ENCODE measurements at places on chromosomes 2 and 18.

DNA sequence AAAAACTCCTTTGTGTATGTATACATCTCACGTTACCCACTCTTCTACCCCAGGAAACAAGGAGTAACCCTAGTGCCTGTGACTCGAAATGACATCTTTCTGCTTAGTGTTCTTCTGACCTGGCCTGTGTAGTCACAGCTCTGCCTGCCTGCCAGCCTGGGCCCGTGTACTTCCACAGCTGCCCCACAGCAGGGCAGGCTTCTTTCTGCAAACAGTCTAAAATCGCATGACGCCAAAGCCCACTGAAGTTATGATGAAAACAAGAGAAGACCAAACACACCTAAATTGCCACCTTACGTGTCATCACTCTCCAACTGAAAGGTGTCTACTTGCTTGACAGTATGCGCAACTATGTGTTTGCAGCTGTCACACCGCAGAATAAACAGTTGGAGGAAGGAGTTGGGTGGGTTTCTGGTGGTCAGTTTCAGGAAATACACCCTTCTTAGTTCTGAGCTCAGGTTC, 1.5 kb downstream of the GAREM1 start:
- peaks cover 2% of the 10 kb centered on the region for H3K36me3 ChIP-seq
- H3K4me1 ChIP-seq = peaks cover 24% of the 10 kb centered on the region
- H3K27me3 ChIP-seq = peaks cover 51% of the 10 kb centered on the region
- H3K27ac ChIP-seq = no peak overlapping the region
- H3K4me3 ChIP-seq = peak overlapping the region; percentile 89

- H3K27me3 ChIP-seq = no peaks in the 10 kb centered on the region
- no peak for DNase-seq
- no peaks in the 10 kb centered on the region for H3K36me3 ChIP-seq
- peaks cover 34% of the 10 kb centered on the region for H3K4me1 ChIP-seq
These were observed 1.9 kb downstream of the DNMT3A start for GRCh38 chr2:25339791-25340180.

GRCh38 chr2:107001551-107001950, 115.6 kb upstream of the ST6GAL2 start:
- no peaks in the 10 kb centered on the region for H3K36me3 ChIP-seq
- H3K27ac ChIP-seq = no peak overlapping the region
- DNase-seq = no peak
- no peaks in the 10 kb centered on the region for H3K27me3 ChIP-seq

DNA sequence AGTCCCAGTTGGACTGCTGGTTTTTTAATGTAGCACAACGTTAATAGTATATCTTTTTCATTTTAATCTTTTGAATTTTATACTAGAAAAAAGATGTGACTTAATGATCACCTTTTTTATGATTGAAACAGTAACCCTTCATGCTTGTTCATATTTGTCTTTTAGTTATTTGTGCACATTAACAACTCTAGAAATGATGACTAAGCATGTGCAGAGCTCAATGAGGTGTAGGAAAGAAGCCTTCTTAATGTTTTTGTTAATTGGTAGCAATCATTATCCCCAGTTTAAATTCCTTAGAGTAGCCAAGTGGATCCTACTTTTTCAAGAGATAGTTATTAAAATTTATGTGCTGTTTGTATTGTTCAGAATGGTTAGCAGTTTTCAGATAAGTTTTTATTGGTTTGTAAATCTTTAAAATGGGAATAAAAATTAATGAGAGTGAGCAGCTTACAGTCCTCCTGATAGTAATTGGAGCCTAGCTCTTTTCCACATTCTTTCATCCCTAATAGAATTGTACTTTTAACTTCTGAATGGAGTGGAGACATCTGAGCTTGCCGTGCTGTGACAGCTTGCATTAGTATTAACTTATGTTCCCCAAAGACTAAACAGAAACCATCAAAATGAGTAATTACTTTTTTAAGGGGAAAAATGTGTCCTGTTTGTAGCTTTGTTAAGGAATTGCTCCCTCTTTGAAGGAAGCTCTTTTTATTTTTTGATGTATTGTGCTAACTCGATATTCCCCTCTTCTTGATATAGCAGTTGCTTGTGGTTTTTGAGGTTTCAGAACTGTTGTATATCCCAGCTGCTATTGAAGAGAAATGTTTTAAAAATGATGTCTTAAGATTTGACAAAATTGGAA, 17.3 kb downstream of the PIK3C3 start:
- peaks cover 25% of the 10 kb centered on the region for H3K4me1 ChIP-seq

DNA sequence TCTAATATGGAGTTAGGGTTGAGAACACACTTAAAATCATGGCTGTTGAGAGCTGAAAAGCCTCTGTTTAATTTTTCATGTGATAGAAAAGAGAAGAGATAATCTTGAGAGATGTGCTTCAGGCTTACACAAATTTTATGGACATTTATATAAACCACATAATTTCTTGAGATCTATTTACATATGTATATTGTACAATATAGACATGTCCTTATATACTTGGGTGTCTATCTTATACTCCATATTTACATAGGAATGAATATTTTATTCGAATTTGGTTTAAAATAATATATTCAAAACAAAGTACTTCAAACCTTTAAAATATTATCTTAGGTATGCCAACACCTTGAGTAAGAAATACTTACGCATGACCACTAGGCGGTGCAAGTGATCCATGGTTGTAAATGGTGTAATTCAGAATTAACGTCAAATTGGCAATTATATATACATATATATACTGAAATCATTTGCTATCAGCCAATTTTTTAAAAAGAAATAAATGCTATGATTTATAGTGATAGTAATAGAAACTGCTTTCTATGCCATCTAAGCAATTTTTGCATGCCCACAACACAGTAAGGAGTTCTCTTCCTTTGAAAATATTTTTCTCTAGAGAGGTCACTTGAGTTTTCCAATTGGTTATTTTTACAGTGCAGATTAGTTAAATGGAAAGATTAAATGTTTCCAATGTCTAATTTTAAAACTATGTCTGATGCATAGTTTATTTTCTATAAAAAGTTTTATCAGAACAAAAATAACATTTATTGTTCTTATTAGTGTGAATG, 37.6 kb upstream of the SPAG16 start:
- peak; percentile 33 for DNase-seq
- no peak overlapping the region for H3K27ac ChIP-seq
- H3K36me3 ChIP-seq = no peaks in the 10 kb centered on the region
- peaks cover 39% of the 10 kb centered on the region for H3K27me3 ChIP-seq

DNA sequence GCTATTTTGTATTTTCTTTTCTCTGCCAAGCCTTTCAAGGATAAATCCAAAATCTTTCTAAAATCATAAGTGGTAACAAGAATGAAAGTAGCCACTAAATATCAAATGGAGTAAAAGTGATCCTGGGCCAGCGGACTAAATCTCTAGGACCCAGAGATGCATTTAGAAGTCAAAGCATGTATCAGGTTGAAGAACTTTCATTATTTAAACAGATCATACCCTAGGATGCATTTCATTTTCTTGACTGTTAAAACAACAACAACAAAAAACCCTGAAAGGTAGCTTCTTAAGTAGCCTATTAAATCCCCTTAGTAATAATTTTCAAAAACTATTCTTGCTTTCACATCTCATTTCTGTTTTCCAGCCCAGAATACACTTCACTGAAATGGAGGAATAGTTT, 4.8 kb upstream of the POU3F3 start:
- H3K4me3 ChIP-seq = no peak overlapping the region
- no peak for DNase-seq
- peaks cover 15% of the 10 kb centered on the region for H3K4me1 ChIP-seq
- H3K27ac ChIP-seq = no peak overlapping the region
- peaks cover 7% of the 10 kb centered on the region for H3K36me3 ChIP-seq

- no peaks in the 10 kb centered on the region for H3K27me3 ChIP-seq
- H3K4me3 ChIP-seq = no peak overlapping the region
- no peak for DNase-seq
- no peaks in the 10 kb centered on the region for H3K36me3 ChIP-seq
These were observed 447.2 kb upstream of the SPHKAP start for GRCh38 chr2:228628682-228629081.

DNA sequence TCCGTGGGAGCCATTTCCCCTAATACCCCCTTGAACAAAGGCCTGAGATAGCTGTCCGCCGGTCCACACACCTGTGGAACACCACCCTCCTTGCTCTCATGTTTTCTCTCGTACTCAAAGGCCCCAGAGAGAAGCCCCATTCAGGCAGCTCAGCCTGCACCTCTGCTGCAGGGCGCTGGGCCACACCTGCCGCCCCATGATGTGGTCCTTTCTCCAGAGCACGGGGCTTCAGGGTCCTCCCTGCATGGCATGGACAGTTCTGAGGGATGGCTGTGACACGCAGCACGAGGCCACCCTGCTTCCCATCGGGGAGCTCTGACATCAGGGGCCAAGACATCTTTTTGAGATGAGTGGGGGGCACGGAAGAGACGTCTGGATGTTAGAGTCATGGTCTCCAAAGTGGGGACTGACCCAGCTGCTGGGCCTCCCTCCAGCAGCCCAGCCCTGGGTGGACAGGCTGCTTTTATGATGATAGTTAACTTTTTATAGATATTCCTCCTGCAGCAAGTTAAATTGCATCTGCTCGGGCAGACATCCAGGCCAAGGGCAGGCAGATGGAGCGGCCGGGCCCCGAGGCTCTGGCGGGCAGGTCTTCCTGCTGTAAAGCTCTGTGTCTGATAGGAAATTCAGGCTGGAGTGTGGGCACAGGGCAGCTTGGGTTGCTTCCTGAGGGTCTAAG, 56.7 kb downstream of the SDC1 start:
- DNase-seq = no peak
- no peak overlapping the region for H3K4me3 ChIP-seq
- H3K27me3 ChIP-seq = peaks cover 19% of the 10 kb centered on the region
- no peaks in the 10 kb centered on the region for H3K4me1 ChIP-seq
- H3K27ac ChIP-seq = no peak overlapping the region

GRCh38 chr18:77250926-77251729, 1.5 kb downstream of the GALR1 start:
- peaks cover 3% of the 10 kb centered on the region for H3K4me1 ChIP-seq
- H3K36me3 ChIP-seq = peaks cover 4% of the 10 kb centered on the region
- no peak overlapping the region for H3K27ac ChIP-seq

DNA sequence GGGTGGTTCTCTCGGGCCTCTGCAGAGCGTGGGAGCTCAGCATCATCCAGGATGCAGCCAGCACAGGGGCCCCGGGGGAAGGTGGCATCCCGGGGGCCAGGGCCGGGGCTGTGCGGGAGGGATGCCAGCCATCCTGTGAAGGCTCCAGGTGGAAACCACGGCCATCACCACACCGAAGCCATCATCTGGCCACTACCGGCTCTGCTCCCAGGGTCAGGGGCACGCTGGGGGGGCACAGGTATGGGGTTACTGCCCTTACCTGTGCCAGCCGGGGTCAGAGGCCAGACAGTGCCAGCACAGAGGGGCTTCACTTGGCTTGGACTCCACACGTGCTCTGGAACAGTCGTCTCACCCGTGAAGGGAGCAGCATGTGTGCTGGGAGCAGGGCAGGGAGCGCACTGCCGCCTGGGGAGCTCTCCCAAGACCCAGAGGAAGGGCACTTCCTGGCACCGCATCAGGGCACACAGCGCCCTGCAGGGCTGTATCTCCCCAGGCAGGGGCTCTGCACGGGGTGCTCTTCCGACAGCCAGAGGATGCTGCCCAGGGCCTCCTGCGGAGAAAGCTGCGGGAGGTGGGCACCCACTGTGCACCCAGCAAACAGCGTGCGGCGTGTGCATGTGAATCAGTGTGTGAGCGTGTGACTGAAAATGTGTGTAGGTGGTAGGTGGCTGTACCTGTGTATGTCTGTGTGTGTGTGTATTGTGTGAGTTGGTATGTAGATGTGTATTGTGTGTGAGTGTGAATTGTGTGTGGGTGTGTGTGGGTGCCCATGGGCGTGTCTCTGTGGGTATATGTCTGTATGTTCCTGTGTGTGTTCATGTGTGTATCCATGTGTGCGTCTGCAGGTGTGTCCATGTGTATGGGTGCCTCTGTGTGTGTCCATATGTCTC, 75.0 kb downstream of the PTGR3 start:
- no peaks in the 10 kb centered on the region for H3K36me3 ChIP-seq
- no peak overlapping the region for H3K4me3 ChIP-seq
- peaks cover 14% of the 10 kb centered on the region for H3K27me3 ChIP-seq
- H3K4me1 ChIP-seq = peaks cover 2% of the 10 kb centered on the region
- DNase-seq = no peak

GRCh38 chr18:45628979-45629958, 14.0 kb downstream of the SLC14A2 start:
- peaks cover 2% of the 10 kb centered on the region for H3K36me3 ChIP-seq
- H3K27me3 ChIP-seq = peaks cover 11% of the 10 kb centered on the region
- DNase-seq = no peak
- H3K27ac ChIP-seq = no peak overlapping the region
- H3K4me3 ChIP-seq = no peak overlapping the region

DNA sequence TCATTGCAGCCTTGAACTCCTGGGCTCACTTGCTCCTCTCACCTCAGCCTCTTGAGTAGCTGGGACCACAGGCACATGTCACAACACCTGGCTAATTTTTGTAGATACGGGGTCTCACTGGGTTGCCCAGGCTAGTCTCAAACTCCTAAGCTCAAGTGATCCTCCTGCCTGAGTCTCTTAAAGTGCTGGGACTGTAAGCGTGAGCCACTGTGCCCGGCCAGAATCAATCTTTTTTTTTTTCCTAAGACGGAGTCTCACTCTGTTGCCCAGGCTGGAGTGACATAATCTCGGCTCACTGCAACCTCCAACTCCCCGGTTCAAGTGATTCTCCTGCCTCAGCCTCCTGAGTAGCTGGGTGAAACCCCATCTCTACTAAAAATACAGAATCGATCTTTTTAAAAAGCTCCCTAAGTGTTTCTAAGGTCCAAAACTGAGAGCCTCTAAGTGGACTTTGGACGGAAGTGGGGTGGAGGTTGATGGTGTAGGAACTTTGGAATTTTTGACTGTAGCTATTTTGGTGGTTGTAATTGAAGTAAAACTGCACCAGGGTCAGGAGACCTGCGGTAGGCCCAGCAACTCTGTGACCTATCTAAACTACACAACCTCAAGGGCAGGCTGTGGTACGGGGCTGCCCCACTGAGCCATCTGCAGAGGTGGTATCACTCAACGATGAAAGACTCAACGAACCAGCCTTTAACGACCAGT, 82.9 kb downstream of the POLR1A start:
- H3K27ac ChIP-seq = peak overlapping the region; percentile 19
- no peak overlapping the region for H3K4me3 ChIP-seq
- H3K27me3 ChIP-seq = no peaks in the 10 kb centered on the region
- no peak for DNase-seq

- H3K36me3 ChIP-seq = no peaks in the 10 kb centered on the region
- H3K27me3 ChIP-seq = no peaks in the 10 kb centered on the region
- no peaks in the 10 kb centered on the region for H3K4me1 ChIP-seq
- no peak for DNase-seq
- H3K4me3 ChIP-seq = no peak overlapping the region
These were observed 1282.4 kb upstream of the PIK3C3 start for GRCh38 chr18:40672590-40672989.
